ENCODE measurements at places on chromosomes 3 and 15.

DNA sequence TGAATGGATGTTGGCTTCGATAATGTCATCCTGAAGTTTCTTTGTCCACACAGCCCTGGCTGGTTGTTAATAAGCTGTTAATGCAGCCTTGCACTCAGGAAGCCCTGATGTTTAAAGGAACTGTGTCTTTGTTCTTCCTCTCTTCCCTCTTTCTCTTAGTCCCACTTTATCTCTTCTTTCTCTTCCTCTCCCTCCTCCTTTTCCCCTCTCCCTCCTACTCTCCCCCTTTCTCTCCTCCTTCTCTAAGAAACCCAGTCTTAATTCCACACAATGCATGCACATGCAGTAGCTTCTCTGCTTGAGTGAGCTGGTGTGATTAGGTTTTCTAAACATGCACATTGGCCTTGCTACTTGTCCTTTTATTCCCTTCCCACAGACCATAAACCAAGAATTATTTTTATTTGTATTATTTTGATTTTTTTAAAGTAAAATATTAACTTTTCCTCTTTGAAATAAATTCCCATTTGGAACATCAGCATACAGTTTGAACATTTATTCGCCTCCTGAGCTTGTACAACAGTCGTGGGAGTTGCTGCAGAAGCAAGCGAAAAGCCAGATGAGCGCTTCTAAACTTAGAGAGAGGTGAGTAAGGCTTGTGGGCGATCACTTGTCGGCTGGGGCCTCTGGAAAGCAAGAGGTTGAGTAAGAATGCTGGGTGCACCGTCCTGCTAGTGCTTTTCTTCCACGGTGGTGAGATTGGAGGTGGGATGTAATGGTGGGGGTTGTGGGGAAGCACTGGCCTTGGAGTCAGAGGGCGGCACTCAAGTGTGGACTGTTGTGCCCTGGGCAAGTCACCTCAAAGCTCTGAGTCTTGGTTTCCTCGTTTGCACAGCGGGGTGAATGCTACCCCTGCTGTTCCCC lies 7.2 kb downstream of the GHRL start:
- no peak for DNase-seq

- no peak for DNase-seq
Observed at GRCh38 chr3:184741798-184742675, 30.2 kb upstream of the MAGEF1 start.

- DNase-seq, result no peak
Observed at GRCh38 chr15:72172796-72173195, 24.8 kb downstream of the GRAMD2A start.

DNA sequence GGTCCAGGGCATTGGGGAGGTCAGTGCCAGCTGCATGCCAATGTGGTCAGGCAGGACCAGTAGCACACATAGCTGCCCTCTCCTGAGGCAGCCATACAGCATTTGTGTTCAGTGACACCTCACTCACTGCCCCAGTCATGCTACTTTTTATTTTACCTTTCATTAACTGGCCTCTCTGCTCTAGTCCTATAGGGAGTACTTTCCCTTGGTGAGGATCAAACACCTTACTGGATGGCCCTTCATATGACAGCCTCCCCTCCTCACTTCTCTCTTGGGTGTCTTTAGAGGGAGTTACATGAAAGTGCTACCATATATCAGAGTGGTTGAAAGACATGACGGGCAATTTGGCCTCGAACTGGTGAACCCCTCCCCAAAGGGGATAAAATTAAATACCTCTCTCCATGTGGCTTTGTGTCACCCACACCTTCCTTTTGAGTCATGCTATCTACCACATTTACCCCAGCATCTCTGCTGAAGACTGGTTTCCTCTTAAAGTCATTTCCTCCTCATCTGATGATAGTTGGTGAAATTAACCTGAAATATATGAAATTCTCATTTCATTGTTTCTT lies 17.6 kb downstream of the RLBP1 start:
- DNase-seq, result peak; percentile 28

- DNase-seq, result no peak
Observed at GRCh38 chr15:43266834-43267233, at the start of gene TGM5. Gene TGM5 (minus strand): TSS chr15:43266928. CDS start chr15:43266849, 79 bp downstream.

DNA sequence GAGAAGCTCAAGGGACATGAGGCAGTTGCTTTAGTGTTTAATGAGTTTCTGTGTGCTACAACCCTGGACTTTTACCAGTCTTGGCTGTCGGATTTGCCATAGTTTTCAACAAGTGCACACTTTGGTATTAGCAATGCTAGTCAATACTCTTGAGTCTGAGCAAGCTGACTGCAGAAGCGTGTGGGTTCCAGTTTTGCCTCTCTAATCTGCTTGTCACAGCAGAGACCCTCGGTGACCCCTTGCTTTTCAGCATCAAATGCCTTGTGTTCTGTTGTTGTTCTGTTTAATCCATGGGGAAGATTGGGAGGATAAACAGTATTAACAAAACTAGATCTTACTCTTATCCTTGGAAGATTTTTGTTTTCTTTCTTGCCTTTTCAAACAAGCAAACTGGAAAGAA lies 194.3 kb upstream of the CHRM5 start:
- no peak for DNase-seq

DNA sequence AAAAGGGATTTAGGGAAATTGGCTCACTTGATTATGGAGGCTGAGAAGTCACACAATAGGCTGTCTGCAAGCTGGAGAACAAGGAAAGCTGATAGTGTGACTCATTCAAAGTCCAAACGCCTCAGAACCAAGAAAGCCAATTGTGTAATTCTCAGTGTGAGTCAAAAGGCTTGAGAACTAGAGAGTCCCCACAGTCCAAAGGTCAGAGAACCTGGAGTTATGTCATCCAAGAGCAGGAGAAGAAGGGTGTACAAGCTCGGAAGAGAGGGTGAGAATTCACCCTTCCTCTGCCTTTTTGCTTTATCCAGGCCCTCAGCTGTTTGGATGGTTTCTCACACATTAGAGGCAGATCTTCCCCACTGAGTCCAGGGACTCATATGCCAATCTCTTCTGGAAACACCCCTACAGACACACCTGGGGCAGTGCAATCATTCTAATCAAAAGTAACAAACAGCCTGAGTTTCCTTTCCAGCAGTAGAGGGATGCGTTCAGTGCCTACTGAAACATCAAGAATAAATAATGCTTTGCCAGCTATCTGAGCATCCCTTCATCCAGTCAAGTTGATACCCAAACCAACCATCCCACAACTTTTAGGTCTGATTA lies 271.5 kb downstream of the SATB1 start:
- no peak for DNase-seq

GRCh38 chr3:52237657-52238172 lies 1.2 kb downstream of the TWF2 start:
- DNase-seq, result no peak

- no peak for DNase-seq
Observed at GRCh38 chr3:114452937-114453336, 159.1 kb downstream of the TIGIT start.

DNA sequence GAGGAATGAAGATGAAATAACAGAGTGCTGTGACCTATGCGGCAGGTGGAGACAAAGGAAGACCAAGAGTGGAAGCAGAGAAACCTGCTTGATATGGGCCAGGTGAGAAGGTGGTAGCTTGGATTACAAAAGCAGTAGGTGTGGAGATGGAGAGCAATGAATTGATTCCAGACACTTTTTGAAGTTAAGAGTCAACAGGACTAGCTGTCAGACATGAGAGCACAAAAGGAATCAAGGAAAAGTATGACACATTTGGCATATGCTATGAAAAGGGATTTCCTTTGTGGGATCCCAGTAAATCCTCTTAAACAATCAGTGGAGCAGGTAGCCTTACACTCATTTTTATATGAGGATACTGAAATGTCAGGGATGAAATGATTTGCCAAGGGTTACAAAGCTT lies 160.5 kb downstream of the GREM1 start:
- no peak for DNase-seq

DNA sequence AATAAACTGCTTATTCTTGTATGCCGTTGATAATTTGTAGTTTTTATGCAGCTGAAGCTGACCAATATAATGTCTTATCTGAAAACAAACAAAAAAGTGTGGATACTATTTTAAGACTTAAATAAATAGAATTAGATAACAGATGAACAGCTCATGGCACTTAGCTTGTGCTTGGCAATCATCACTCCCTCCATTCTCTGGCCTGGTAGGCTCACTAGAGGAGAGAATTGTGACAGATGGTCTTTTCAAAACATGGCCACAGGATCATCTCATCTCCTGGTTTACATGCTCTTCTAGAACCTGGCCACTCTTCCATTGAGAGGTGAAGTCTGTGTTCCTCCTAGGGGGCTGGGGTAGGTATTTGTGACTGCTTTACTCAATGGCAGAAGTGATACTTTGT lies 58.4 kb upstream of the RBP1 start:
- no peak for DNase-seq

- DNase-seq, result no peak
Observed at GRCh38 chr15:38565287-38565670, 665 bp upstream of the RASGRP1 start.

GRCh38 chr3:110773413-110773954 lies 298.1 kb upstream of the NECTIN3 start:
- DNase-seq, result no peak

DNA sequence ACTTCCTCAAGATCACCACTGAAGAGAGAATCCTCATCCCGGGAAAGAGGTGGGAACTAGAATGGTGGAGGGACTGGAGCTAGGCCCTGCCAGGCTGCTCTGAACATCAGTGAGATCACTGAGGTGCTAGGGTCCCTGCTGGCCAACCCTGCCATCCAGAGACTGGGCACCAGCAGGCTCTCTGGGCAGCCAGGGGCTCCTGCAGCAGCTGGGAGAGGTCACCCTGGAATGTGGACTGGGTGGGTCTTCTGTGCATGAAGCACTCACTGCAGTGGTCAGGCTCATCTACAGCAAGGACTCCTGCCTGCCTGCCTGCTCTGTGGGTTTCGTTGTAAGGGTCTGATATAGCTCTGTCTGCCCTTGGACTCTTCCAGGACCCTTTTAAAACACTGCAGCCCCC lies 24.9 kb downstream of the ALS2CL start:
- no peak for DNase-seq

DNA sequence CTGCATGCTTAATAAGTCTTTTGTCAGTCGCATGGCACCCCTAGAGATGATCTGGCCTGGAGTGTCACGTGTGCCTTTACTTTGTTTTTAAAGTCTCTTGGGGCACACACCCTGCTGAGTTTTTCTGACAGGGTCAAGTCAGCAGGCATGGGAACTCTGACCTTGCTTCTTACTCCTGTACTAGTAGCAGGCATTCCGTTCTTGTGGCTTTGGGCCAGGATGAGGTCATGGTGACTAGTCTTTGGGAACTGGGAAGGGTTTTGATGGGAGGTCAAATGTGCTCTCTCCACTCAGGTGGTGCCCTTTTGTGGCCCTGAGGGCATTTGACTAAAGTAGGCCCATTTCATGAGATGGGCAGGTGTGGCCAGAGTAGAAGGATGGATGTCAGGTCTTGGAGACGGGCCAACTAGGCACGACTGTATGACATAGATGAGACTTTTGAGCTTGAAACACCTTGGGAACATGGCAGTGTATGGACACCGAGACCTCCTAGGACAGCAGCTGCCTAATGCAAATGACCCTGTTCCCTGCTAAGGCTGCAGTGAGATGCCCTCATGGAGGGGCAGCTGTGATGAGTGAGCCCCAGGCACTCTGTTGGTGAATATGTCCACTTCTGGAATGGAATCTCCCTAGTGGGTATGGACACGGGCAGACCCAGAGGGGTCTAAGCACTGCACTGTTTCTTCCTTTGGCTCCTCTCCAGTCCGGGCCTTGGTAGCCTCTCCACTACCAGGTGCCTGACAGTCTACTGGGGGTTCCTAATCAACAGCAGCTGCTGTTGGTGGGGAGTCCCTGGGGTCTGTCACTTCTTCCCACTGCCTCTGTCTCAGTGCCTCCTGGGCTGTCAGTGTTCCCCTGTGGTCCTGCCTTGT lies 16.4 kb downstream of the SRPRB start:
- no peak for DNase-seq

- no peak for DNase-seq
Observed at GRCh38 chr3:49015765-49016164, 2.6 kb downstream of the DALRD3 start.

DNA sequence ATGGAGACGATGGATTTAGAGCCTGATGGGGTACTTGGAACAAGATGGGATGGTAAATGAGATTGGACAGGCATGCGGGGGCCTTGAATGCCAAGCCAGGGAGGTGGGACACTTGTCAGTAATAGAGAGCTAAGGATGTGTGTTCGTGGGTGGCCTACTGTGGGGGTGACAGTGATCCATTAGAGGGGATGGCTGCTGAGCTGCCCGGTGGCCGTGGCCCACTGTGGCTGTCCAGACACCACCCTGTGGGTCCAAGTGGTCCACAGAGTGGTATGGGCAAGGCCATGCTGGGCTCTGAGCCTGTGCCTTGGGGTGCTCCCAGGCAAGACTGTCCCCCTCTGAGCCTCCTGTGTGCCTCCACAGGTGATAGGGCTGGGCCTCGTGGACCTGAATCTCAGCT lies 17.5 kb downstream of the CAND2 start:
- DNase-seq, result no peak

GRCh38 chr3:128290484-128290883 lies 137.2 kb downstream of the EEFSEC start:
- no peak for DNase-seq

- no peak for DNase-seq
Observed at GRCh38 chr15:72737061-72737460, 46.5 kb downstream of the ADPGK start.

- no peak for DNase-seq
Observed at GRCh38 chr15:99408236-99409096, 157.2 kb downstream of the LRRC28 start.

DNA sequence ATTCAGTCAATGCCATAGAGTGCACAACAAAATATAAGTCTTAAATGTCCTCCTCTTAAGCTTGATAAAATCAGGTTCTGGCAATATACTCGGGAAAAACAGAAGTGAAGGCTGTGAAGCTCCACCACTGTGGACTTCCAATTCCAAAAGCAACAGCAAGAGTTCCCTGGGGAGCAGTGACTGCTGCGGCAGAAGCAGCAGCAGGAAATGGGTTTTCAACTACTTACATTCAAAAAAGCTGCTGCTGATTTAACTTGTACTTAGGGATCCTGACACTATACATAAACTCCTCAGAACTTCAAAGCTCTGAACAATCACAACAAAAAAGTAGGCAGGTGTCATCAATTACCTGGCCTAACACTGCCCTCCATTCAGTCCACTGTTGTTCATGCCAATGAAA lies 4.7 kb downstream of the CEP152 start:
- DNase-seq, result no peak

- DNase-seq, result no peak
Observed at GRCh38 chr3:178546079-178546478, 9.8 kb downstream of the KCNMB2 start.

DNA sequence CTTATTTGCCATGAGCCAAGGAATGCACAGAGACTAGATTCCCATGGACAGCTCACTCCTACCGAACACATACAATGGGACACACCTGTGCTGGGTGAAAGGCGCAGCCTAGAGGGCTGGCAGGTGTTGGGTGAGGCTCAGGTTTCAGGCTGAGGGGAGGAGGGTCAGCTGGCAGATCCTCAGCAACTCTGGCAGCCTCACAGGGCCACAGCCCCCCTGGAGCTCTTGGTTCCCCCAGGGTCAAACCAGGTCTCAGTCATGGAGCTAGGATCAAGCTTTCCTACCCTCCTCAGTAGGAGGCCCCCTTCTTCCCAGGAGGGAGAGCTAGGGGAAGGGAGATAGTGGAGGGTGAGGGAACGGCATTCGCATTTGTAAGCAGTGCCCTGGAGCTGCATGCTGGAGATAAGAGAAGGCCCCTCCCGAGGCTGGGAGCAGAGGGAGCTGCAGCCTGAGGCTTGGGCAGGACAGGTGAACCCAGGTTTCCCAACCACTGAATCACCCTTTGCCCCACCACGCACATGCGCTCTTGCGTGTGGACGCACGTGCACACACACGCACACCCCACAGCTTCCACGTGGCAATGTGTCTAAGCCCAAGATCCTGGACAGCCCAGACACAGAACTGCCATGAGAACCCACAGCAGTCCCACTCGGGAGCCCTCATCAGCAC lies 26.3 kb upstream of the TFRC start:
- DNase-seq, result no peak

- no peak for DNase-seq
Observed at GRCh38 chr15:49286649-49287404, 116.8 kb downstream of the GALK2 start.
